ENCODE measurements at places on chromosomes 1 and 21.

- no peak for DNase-seq
Measured at GRCh38 chr1:78155121-78155520, 109.4 kb downstream of the GIPC2 start.

DNA sequence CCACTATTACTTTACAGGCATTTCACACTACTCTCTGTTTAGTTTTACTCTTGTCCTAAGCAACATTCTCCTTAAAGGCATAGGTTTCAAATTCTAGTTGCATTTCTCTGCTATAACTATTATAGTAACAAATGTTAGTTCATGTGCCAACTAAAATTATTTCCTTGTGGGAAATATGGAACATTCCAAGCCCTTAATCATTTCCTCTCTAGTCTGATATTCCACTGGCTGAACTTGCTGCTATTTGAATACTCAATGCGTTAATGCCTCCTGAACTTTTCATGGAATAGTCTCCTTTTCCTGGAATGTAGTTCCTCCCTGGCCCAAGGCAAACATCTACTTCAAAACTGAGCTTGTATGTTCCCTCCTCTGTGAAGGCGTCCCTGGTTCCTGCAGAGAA is 19.3 kb upstream of the TBX19 start:
- DNase-seq, result no peak

GRCh38 chr1:194818674-194819073 is 1632.3 kb upstream of the B3GALT2 start:
- DNase-seq, result no peak

GRCh38 chr1:91803847-91804545 is 82.0 kb downstream of the TGFBR3 start:
- no peak for DNase-seq

GRCh38 chr1:31189696-31190674 is 49.7 kb downstream of the NKAIN1 start:
- DNase-seq, result no peak

DNA sequence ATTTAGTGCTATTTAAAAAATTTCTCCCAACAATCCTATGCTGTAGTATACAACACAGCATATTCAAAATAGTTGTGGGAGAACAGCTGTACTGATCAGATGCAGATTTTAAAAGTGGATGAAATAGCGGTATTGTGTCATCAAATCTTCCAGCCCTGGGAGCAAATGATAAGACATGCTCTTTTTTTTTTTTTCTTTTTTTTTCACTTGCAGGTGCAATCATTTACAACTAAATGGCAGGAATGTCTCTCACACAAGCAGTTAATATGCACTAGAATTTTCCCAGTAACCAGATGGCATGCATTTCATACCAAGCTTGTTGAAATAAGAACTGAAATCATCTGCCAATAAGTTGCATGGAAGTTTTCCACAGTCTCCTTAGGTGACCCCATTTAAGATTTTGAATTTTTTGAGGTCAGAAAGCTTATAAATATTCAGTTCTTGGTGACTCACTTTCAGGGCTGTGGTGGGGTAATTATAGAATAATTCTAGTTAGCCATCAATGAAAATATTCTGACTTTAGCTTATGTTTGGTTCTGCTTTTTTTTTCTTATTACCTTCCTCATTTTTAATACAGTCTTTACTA is 623.9 kb upstream of the NR5A2 start:
- no peak for DNase-seq

DNA sequence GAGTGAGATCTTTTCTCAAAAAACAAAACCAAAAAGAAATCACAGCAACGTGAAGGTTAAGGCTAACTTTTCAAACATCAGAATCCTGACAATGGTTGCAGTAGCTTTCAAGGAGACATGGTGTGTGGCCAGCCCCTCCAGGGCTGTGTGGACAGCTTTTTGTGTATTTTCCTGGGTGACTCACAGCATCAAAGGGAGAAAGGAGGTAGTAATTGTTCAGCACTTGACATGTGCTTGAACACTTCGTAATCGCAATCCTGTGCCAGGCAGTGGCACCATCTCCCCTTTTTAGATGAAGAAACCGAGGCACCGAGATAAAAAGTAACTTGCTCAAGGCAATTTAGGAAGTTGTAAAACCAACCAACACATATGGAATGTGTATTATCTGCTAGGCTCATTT is 10.3 kb downstream of the NBL1 start:
- DNase-seq, result no peak

- no peak for DNase-seq
Measured at GRCh38 chr1:108106775-108107174, 93.4 kb downstream of the SLC25A24 start.

DNA sequence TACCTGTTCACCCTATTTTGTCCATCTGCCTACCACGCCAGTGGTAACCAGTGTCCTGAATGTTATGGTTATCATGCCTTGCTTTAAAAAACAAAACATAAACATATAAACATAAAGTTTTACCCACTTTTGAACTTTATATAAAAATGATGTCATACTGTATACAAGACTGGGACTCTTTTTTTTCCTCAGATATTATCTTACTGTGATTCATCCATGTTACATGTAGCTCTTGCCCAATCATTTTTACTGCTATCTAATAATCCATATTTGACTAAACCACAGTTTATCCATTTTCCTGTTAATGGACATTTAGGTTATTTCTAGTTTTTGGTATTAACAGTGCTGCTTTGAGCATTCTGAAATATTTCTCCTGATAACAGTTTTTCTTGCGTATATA is 78.8 kb downstream of the GPR161 start:
- DNase-seq, result no peak

Data from NCI-H1694 (cell line).